Activated naive CD4-positive, alpha-beta T cell (primary cell): ENCODE measurements at places on chromosomes 3 and 15.

DNA sequence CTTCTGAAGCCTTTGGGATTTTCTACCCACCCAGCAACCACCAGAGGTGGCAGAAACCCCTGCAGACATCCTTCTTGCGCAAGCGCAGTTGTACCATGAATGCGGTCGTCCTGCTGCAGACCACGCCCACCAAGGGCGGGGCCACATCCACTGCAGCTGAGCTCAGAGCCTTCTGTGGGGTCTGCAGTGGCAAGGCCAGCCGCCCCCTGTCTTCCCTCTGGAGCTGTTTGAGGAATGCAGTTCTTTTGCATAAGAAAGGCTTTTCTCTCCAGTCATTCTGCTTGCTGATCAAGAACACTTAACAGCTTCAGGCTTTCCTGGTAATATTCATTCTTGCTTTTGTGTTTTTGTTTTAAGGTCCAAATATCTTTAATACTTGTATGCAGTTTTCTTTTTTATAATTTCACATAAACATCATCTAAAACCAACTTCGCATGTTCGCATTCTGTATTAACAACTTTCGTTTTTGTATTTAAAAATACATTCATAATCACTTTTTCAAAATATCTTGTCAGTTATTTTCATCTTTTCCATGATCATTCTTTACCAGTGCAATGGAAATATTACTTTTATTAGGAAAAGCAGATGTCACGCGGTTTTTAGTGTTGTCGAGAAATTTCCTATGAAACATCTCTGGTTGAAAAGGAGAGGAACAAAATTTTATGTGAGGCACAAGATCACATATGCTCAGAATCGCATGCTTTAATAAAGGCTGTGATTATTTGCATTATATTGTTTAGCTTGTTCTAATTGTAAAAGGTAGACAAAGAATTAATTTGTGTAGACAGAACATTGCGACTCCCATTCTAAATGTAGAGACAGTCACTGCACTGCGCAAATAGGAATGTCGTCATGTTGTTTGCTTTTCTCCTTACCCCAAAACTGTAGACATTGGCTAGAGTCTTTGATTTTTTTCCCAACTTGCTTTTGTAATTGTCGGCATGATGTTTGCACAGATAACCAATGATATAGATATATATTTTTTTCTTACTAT, 98.1 kb upstream of the SNRPN start:
- no peak for DNase-seq

- DNase-seq = no peak
These were observed 64.3 kb downstream of the KLF13 start for GRCh38 chr15:31390777-31391486.

GRCh38 chr3:101203411-101203810, 117.0 kb downstream of the IMPG2 start:
- no peak for DNase-seq

DNA sequence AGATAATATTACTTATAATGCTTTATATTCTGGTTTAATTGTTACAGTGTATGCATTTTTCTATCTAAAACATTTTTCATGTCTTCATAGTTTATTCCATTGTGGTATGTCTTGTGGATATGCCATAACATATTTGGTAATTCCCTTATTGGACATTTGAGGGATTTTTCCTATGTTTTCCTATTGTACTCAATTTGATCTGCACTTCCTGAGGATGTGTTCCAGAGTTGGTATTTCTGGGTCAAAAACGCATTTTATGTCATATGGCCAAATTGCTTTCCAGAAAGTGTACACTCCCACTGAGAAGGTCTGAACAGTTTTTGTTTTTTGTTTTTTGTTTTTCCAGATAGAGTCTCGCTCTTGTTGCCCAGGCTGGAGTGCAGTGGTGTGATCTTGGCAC, 6.8 kb downstream of the ARL8B start:
- DNase-seq = no peak

- DNase-seq = no peak
These were observed 156.1 kb downstream of the STAG1 start for GRCh38 chr3:136595913-136596697.

DNA sequence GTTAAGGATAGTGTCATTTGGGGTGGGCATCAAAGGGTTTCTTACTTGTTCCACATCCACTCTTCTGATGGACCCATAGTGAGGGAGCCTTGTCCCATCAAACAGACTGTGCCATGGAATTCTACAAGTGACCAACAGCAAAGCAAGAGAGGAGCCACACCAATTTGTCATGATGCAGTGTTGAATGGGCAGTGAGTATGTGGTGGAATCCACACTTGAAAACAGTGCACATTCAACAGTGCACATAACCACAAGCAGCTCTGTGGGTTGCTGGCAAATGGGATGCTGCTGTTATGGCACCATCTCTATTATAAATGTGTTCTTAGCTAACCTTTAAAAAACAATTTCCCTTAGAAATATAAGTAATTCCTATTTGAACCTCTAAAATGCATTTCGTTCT, 52.5 kb upstream of the CPNE4 start:
- no peak for DNase-seq

GRCh38 chr3:118369892-118370491, 664.7 kb downstream of the IGSF11 start:
- DNase-seq = no peak

DNA sequence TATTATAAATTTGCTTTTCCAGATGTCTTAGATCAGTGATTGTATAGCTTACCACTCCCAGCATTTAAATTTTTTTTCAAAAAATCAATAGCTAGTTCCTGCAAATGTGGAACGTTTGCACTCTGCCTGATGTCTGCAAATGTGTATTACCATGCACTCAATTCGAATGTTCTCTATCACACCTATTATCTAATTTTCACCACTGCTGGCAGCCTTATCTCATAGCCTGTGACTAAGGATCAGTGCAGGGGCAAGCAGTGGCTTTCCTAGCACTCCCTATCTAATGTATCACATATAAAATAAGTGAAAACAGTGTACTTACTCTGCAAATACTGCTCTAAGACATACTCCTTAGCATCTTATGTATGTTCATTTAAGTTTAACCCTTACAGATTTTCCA, 196.3 kb upstream of the PLSCR5 start:
- no peak for DNase-seq

GRCh38 chr15:81752974-81753373, 292.8 kb downstream of the MEX3B start:
- DNase-seq = no peak

- DNase-seq = no peak
These were observed 41.1 kb downstream of the GPD1L start for GRCh38 chr3:32147509-32147908.

DNA sequence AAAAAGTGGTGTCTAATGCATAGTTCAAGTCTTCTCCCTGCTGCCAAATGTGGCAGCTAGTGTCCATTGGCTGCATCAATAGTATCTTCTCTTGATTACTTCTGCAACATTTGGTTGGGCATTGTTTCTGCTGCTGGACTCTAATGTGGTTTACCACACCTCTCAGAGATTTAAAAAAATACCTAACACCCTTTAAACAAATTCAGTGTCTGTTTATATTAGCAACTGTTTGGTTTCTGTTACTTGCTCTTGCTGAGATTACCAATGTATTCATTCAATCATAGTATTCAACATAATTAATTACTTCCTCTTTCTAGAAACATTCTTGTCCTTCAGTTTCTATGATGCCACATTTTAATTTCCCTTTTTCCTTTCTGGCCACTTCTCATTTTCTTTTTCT, 20.3 kb upstream of the NECTIN3 start:
- no peak for DNase-seq

DNA sequence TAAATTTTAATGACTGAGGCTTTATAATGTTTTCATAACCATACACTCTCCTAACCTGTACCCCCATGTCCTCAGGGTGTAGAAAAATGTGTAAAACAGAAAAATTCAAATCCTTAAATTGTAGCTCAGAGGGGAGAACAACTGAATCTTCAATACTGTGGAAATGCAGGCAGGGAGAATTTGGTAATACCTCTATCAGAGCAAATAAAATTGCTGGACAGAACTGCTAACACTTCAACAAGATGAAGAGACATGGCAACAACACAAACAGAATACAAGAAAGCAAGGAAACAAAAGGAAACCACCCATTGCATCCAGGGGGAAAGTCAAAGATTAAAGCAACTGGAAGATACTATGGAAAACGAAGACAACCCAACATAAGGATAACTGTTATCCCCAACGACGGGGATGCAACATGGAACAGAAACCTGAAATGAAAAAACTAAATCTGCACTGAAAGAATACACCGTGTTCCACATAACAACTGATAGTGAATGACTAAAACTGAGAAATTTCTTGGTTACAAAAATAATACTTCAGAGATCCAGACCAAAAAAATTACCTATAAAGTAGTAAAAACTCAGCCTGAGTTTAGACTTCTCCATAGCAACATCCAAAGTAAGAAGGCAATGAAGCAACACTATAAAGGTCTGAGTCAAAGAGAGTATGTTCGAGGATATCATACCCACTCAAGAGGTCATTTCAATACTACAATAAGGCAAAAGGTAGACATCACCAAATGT, 48.5 kb downstream of the HACD2 start:
- DNase-seq = no peak

GRCh38 chr3:151918253-151919029, 45.0 kb downstream of the SUCNR1 start:
- DNase-seq = no peak

DNA sequence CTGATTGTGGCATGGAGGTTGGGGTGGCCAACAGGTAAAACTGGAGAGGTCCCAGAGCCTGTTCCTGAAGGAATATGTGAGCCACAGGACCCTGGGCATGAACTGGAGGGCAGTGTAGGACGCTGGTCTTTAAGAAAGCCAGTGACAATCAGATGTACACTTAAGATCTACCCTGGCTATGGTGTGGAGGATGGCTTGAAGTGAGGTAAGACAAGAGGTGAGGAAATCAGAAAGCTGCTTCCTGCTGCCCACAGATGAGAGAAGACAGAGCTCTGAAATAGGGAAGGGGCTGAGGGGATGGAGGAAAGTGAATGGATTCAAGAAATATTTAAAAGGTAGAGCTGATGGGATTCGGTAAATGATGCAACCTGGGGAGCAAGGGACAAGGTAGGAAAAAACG, 22.7 kb upstream of the KLHL6 start:
- no peak for DNase-seq

- DNase-seq = no peak
These were observed 42.8 kb downstream of the ZNF609 start for GRCh38 chr15:64503197-64503596.
